ENCODE measurements at places on chromosomes 3 and 15.

DNA sequence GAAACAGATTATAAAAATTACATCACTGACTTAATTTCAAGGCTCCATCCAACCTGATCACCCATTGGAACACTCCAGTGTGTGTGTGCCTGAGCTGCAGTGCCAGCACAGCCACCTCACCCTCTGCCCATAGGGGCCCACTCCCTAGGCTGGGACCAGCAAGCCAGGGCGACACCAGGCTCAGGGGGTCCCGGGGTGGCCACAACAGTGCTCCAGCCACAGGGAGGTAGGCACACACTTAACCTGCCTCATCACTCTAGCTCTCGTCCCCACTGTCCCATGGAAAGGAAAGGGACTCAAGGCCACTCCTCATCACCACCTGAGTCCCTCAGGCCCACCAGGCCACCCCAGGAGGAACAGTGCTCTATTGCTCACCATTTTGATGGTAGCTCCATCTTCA lies 24.9 kb downstream of the ZXDC start:
- DNase-seq = no peak

DNA sequence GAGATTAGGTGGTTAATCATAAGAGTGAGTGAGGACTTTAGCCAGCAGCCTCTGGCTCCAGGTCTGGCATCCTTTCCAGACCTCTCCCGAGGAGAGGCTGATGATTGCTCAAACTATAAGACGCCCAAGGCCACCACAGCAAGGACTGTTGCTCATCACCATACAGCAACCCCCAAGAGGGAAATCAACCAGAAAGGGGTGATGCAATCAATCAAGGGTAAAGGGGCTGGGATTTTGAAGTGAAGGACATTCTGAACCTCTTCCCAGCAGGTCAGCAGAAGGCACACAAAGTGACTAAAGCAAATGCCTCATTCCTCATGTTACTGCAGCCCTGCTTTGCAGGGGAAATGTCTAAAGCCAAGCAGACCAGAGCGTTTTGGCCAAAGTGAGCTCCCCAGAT lies 247.3 kb upstream of the IGF1R start:
- no peak for DNase-seq

DNA sequence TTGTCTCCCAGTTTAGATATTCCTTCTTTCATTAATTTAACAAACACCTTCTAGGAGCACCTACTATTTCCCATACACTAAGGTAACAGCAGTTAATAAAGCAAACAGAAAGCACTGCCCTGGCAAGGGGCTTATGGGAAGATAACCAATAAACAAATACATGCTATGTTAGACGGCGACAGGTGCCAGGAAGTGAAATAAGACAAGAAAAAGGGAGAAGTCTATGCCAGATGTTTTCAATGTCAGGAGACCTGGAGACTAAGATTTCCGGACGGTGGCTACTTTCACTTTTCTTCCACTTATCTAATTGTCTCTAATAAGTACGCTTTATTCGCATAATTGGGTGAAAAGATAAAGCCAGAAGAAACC lies 32.5 kb upstream of the ZNF445 start:
- DNase-seq = peak; percentile 17

DNA sequence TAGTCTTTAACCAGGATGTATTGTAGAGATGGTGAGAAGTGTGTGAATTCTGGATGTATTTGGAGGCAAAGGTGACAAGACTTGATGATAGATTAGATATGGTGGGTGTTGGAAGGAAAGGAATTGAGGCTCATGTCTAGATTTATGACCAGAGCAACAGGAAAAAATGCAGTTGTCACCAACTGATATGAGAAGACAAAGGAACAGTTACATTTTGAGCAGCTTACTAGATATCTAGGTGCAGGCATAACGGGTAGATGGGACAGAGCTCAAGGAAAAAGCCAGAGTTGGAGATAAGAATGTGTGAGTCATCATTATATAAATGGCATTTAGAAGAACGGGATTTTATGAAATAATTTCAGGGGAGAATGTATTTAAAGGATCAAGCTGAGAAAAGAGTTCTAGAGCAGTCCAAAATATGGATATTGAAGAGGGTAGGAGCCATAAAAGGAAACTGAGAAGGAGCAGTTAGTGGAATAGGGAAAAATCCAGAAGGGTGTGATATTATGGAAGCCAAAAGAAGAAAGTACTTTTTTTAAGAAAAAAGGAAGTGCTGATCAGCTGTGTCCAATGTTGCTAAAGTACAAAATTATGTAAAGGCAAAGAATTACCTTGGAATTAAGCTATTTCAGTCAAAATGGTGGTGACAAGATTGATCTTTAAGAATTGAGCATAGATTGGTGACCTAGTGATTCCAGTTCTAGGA lies 262.5 kb downstream of the CGGBP1 start:
- DNase-seq = no peak

GRCh38 chr3:37986479-37987314 lies 3.9 kb upstream of the VILL start:
- DNase-seq = no peak

GRCh38 chr3:4753073-4753691 lies 226.1 kb upstream of the BHLHE40 start:
- DNase-seq = no peak

- DNase-seq = no peak
Observed at GRCh38 chr3:17972476-17972875, 230.0 kb upstream of the TBC1D5 start.

GRCh38 chr3:148948913-148949657 lies 42.3 kb upstream of the GYG1 start:
- no peak for DNase-seq

- DNase-seq = peak; percentile 59
Observed at GRCh38 chr3:64417816-64418215, 192.6 kb upstream of the PRICKLE2 start.

DNA sequence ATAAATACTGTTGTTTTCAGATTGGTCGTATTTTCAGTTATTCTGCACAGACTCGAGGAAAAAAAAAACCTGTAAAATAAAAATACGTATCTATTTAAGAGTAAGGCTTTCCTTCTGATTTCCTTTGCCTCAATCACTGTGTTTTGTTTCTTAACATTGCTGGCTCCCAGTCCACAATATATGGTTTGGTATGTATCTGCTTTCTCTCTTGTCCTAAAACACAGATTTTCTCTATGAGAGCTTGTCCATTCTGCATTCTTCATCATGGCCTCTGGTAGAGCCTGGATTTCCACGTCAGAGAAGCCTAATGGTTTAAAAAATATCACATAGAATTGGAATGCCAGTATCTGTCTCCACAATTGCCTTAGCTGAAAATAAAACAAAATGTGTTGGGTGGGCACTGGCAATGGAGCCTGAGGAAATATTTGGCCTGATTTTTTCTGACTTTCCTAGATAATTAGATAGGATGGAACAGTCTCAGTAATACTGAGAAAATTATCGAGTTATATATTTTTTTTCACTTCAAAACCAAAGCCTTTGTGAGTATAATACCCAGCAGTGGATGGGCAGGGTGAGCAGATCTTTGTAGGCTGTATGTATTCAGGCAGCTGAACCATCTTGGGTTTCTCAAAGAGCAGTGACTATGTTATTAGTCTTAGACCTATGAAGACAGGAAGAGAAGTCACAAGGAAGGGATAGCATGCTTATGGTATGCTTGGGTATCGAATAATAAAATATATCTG lies 1.9 kb downstream of the CD200 start:
- DNase-seq = no peak

DNA sequence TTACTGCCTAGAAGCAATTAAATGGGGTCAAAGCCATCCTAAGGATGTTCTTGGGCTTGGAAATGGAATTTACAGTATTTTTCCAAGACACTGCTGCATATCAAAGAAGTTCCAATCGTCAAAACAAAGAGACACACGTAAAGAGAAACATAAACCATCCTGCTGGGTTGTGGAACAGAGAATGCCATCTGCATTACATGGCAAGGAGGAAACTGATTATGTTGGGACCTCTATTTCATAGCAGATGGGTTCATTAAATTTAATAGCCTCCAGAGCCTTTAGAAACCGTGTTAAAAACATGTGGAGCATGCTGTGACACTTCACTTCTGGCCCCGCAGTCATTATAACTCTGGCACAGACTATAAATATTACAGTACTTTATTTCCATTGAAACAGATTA lies 154.6 kb downstream of the LRTM1 start:
- peak; percentile 44 for DNase-seq

DNA sequence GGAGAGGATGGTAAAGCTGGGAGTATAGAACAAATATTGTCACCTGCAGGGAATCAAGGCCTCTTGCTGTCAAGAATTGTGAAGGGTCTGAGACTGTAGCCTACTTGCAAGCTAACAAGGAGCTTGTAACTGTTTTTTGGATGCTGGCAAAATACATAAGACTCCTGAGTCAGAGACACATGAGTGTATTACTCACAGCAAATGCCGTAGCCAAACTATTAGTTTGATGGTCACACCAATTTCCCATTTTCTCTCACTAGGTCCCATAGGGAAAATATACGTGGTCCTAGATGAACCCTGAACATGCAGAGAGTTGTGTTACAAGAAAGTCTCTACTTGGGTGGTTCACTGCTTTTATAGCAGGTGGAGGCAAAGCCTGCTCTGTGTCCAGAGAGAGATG lies 44.7 kb upstream of the LIPC start:
- DNase-seq = peak; percentile 72

GRCh38 chr3:173588556-173588955 lies 191.0 kb downstream of the NLGN1 start:
- DNase-seq = no peak

DNA sequence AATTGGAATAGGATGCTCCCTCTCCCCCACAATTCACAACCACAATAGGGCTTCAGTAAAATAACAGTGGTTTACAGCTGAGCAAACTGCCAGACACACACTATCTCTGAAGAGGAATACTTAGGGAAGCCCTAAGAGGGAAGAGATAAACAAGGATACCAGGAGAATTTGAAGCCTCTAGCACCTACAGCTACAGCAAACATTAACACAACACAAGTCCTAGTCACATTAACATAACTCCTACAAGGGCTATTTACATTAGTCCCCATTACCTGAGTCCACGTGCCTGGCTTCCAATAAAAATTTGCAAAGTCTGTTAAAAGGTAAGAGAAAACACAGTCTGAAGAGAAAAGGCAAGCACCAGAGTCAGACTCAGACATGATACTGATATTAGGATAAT lies 346.9 kb upstream of the CDIN1 start:
- DNase-seq = no peak

- no peak for DNase-seq
Observed at GRCh38 chr3:177405191-177405672, 207.9 kb upstream of the TBL1XR1 start.

DNA sequence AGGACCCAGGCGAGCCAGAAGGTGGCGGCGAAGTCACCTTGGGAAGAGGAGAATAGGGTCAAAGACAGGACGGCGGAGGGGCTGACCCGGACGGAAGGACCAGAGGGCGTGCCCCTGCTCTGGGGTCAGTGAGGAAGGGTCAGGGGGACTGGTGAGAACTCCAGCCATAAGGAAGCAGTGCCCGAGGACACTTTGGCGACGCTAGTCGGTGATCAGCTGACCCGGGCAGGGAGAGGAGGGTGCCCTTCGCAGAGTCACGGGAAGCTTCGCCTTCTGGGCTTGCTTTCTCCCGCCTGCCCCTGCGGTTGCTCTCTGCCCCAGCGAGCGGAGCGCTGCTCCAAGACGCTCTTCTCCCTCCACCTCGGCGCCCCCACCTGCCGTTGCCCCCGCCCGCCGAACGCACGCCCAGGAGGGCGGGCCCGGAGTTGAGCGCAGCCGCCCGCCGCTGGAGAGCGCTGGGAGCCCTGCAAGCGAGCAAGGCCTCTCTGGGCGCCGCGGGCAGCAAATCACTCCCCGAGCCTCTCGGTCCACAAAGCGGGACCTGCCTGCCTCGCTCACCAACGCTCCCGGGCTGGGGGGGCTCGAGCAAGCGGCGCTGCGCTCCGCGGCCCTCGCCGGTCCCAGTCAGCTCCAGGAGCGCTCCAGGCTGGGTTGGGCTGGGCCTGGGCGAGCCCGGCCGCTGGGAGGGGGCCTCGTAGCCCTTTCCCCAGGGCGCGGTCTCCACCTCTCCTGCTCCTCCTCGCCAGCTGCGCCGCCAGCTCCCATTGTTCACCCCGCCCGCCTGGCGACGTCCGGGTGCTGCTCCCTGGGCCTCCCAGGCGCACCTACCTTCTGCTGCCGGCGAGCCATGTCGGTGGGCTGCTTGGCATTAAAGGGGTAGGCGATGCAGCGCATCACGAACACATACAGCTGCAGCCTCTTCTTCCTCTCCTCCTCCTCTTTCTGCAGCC lies 1.2 kb downstream of the CADPS start:
- peak; percentile 13 for DNase-seq

- no peak for DNase-seq
Observed at GRCh38 chr15:41923401-41923997, 29.6 kb upstream of the SPTBN5 start.

DNA sequence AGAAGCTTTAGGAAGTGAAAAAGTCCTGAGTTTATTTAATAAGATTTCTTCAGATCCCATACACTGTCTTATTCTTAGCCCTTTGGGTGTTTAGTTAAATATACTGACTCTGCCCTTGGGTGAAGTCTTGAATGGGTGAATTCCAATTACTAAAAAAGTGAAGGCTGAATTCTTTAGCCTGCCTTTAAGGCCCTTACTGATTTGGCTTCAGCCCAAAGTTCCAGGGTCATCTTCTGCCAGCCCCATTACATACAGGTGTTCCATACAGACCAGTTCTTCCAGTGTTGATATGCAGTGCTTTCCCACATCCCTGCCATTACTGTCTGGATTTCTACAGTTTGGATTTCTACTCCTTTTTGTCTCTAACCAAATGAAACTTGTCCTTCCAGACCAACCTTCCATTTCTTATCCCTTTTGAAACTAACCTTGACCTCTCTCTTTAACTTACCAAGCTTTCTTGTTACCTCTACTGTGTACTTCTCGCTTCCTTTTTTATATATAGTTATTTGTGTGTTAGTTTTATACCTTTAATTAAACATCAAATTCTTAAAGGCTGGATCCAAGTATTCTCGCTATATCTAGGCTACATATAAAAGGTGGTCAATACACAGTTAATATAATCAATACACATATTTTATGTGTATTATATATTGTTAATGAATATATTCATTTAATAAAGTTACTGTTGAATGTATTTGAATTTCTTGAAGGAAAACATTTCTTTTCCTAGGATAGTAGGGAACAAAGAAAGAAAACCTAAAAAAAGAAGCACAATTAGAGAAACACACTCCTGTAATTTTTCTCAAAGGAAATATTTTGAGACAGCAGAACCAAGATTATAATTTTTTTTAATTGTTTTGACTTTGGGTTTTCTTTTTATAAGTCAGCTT lies 15.0 kb downstream of the MBNL1 start:
- no peak for DNase-seq

- DNase-seq = no peak
Observed at GRCh38 chr3:185709251-185709955, 115.4 kb downstream of the IGF2BP2 start.

DNA sequence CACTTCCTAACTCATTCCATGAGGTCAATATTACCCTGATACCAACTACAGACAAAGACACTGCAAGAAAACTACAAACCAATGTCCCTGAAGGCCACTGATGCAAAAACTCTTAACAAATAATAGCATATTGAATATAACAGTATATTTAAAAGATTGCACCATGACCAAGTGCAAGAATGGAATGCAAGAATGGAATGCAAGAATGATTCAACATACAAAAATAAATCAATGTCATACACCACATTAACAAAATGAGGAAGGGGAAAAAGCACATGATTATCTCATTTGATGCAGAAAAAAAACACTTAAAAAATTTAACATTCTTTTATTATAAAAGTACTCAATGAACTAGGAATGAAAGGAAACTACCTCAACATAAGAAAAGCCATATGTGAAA lies 463.1 kb upstream of the NECTIN3 start:
- DNase-seq = peak; percentile 52

All from AG10803 (cell line).